ENCODE measurements at places on chromosomes 6 and 20.

- DNase-seq = no peak
Measured at GRCh38 chr20:53795170-53795569, 201.5 kb upstream of the ZNF217 start.

DNA sequence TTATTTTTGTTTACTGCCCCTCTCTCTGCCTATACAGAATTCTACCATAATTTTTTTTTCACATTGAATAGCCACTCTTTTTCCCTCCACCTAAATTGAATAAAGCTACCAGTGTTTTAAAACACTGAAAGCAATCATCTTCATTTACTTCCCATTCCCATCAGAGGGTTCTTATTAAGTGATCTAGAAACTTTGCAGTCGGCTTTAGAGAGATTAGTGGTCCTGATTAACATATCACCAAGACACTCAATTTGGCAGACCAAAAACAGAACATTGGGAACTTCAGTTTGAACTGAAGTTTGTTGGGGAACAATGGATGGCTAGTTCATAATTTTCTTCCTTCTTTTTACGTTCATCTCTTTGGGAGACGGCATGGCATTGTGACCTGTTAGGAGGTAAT is 249.5 kb downstream of the CBLN4 start:
- no peak for DNase-seq

GRCh38 chr20:41329435-41330342 is 10.9 kb upstream of the LPIN3 start:
- no peak for DNase-seq

DNA sequence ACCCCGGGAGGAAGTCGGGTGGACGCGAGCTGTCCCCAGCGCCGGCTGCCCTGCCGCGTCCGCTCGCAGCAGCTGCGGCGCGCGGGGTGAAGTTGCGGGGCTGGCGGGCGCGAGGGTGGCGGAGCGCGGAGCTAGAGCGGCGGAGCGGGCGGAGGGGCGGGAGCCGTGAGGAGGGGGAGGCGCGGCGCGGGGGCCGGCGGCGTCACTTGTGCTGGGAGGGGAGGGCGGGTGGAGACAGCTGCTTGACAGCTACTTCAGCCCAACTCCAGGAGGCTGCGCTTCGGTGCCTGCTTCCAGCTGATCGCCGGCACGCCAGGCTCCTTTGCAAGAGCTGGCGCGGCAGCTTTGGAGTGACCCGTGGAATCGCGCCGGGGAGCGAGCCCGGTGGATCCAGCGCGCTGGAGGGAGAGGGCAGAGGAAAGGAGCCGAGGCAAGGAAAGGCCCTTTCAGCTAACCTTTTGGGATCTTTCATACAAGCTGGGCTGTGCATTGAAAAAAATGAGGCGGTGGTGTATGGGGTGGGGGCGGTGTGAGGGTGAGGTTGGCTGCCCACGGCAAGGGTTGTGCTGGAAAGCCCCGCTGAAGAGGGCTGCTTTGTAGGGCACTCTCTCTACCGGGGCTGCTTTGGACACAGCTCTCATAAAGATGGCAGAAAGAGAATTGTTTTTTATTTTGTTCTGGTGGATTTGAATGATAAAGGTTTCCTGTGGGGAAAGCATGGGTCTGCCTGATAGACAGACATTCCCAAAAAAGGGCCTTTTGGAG is 24.6 kb downstream of the RIPOR2 start:
- DNase-seq = no peak

DNA sequence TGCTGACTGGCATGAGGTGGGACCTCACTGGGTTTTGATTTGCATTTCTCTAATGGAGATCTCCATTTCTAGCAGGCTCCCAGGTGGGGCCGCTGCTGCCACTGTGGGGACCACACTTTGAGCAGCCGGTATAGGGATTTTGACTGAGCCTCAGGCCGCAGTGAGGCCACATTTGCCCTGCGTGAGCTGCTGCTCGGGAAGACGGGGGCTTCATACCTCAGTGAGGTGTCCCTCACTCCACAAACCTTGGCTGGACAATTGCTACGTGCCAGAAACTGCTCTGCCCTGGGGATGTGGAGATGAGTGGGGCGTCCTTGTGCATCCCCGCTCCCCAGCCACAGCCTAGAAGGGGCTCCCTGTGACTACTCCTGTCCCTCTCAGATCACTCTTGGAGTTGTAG is 134.3 kb downstream of the ANKRD60 start:
- DNase-seq = no peak

DNA sequence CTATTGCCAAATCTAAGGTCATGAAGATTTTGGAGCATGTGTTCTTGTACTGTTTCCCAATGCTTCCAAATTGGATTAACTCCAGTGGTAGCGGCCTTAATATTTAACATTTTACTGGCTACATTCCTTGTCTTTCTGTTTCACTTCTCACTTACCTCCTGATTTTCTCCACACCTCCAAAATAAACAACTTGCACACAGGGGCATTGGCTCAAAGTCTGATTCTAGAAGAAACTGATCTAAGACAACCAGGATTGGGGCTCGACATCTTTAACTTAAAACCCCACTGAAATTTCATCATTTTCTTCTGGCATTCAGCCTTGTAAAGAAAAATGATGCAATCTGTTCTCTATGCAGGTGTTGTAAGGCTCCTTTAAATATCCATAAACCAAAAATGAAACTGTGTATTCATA is 557.9 kb upstream of the ID4 start:
- DNase-seq = no peak

DNA sequence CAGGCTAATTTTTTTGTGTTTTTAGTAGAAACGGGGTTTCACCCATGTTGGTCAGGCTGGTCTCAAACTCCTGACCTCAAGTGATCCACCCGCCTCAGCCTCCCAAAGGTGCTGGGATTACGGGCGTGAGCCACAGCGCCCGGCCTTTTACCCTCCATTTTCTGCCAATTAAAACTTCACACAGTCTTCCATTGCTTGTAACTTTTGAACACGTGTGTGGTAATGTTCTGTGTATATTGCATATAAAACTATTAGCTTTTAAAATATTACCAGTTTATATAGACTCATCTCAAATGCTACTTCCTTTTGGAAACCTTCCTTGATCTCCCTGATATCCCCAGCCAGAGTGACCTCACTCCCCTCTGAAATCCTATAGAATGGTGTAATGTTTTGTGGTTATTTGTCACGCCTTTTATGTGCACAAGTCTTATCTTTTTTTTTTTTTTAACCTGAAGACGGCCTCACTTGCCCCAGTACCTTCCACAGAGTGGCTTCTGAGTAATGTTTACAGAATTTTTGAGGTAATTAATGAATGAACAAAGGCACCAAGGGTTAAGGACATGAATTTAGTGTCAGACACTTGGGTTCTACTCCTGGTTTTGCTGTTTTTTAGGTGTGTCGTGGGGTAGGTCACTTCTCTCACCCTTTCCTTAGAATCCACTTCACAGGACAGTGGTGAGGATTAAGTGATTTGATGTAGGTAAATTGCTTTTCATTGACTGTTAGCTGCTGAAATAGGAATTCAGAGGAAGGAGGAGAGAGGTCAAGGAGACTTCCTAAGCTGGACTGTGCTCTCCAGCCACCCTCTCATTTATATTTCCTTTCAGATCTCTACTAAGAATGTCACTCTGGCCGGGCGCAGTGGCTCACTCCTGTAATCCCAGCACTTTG is 11.2 kb upstream of the MMP24 start:
- DNase-seq = no peak

DNA sequence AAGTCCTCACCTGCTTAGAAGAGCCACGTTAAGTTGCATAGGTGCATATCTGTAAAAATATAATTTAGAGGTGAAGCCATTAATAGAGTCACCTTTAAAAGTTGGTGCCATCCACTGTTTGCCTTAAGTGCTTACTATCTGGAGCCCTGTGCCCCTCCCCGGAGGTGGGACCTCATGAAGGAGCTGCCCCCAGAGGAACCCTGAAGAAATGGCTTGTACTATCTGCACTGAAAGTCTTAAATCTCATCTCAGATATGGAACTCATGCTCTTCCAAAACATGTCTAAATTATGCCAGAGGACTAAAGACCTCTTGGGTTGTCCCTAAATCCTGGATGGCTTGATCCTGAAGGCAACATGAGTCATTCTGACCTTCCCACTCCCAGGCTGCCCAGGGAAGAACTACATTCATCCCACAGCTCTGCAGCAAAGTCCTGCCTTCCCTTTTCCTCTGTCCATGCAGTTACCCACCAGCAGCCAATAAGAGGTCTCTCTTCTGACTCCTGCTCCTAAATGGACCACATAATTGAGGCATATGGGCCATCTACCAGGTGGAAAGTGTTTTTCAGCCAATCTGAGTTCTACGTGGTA is 85.3 kb downstream of the ASXL1 start:
- no peak for DNase-seq

DNA sequence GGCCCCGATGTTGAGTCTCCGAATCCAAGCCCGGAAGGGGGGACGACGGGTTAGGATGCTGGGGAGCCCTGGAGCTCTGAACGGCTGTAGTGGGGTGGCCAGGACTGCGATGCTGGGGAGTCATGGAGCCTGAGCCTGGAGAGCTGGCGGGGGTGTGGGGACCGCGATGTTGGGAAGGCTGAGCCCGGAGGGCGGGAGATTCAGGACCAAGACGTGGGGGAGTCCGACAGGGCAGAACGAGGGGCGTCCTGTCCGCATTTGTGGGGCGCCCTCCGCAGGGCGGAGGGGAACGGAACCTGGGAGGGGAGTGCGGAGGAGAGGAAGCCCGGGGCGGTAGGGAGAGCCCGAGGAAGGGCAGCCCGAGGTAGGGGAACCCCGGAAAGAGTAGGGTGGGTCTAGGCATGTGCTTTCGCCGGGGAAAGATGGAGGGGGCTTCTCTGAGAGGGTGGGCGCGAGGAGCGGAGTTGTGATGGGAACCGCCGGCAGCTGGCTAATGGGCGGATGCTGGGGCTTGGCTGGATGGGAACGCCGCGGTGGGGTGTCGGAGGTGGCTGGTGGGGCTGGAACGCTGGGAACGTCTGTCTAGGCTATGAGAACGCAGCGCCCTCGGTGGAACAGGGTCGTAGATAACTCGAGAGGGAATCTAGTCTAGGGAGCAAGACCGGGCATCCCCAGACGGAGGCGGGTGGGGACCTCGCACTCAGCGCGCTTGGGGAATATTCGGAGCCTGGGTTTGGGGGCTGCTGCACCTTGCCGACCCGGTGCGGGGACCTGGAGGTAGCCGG is 684 bp downstream of the PAQR8 start:
- DNase-seq = no peak

- DNase-seq = no peak
Measured at GRCh38 chr20:24382743-24383142, 86.7 kb upstream of the SYNDIG1 start.

DNA sequence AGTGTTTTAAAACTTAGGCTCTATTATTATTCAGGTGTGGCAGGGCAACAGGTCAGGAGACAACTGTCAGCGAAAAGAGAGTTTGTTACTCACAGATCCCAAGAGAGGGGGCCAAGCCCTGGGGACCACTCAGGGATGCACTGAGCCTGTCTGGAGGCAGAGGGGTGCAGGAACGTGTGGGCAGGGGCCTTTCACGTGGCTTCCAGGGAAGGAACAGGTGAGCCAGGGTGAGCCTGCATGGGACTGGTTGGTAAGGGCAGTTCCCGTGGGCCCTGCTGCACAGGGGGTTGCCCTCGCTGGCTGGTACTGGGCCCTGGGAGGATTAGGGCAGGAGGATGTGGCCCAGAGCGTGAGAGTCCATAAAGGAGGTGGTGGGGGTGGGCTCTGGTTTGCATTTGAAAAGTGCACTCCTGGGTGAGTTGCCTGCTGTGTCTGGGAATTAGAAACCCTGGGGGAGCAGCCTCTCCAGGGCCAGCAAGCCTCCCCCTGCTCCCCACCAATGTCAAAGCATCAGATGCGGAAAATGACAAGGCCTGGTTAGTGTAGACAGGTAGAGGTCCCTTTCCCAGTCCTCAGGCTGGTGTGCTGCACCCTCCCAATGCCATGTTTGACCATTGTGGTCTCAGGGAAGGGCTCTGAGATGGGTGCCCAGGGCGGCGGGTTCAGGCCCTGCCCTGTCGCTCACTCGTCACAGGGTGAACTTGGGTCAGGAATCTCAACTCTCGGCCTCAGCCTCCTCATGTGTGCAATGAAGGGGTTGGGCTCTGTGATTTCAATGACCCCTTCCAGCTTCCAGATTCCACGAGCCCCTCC is 127.4 kb upstream of the RPS6KA2 start:
- DNase-seq = no peak

- DNase-seq = no peak
Measured at GRCh38 chr6:150336708-150337107, 32.1 kb upstream of the IYD start.

GRCh38 chr6:139355172-139355571 is 19.3 kb downstream of the CITED2 start:
- no peak for DNase-seq

DNA sequence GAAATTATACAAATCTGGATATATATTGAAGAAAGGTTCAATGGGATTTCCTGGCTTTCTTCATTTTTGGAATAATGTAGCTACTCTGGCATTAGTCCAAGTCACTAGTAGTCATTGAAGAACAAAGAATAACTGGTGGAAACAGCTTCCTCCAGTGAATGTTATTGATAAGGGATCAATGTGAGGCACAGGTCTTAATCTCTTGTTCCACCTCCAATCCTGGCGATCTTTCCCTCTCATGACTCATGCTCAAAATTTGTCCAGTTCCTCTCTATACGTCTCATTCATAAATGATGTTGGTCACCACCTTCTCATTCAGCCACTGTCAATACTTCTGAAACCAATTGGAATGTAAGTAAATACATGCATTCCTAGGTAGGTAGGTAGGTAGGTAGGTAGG is 185.0 kb upstream of the BMP2 start:
- no peak for DNase-seq

DNA sequence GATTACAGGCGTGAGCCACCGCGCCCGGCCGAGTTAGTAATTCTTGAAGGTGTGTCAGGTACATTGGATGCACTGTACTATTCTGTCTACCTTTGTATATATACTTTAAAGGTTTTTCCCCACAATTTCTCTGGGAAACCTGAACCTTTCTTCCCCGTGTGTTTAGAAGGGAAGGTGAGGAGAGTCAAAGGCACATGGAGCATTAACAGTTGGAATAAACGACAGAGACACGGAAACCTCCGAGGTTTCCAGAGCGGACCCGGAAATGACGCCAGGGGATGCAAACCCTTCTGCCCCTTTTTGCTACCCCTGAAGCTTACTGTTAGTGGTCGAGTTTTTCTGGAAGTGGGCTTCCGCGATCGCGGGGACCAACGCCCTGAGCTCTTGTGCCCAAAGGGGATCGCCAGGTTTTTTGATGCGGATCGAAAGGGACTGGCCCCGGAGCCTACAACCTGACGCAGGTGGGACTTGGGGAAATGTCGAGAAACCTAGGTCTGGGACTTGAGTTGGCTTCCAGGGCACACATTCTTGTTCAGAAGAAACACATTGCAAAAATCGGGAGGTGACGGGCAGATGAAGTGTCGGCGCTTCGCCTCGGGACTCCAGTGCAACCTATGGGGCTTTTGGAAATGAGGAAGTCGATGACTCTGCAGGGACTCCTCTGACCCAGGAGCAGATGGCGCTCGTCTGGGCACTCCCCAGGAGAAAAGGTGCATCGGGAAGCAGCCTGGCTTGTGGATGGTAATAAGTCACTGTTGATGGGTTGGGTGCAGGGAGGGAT is 218.2 kb downstream of the OR2B2 start:
- no peak for DNase-seq

DNA sequence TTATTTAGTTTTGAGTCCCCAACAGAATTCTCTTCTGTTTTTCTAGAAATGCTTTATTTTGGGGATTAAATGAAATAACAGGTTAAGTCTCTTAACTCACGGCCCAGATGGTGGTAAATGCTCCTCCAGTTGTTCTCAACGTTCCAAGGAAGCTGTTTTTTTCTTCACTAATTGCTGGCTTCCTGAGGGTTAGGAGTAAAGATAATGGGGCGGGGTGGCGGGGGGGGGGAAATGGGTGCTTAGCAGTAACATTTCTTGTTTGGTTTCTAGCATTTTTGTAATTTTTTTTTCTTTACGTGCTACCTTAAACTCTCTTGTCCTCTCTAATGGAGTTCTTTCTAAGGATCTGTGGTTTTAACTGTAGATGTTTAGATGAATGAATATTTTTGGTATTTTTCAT is 2.2 kb downstream of the SRSF3 start:
- DNase-seq = no peak

All from cortex of kidney (tissue), 1 donor.